ENCODE measurements at places on chromosomes 7 and 10. TPM values are rescaled to one million over a fixed set of nuclear protein-coding genes. Genes with fewer than 3 reads are reported as not detected.

Gene SLC13A1
- polyA plus RNA-seq = not detected

DNA sequence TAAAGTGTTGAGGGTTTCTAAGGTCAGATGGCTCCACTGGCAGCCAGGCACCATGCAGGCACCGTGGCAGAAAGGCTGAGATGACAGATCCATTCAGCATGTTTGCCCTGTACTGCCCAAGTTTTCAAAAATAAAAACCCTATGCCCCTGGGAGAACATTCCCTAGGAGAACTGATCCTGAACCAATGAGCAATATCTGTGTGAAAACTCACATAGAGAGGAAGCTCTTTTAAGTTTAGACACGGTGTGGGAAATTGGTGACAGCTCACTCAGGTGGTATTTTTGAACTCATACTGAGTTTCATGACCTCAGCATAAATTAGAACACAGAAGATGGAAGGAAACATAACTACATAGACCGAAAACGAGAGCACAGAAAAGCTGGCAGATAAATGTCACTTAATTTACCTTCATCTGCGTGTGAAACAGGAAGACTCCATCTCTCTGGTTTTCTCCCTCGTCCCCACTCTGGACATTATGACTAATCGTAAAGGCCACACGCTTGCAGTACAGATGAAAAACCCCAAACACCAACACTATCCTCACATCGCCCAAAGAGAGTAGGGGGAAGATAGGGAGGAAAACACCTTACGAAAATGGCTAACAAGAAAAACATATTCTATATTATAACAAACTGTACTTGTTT lies 127.8 kb downstream of the ICA1 start:
- H3K36me3 ChIP-seq = no peaks in the 10 kb centered on the region
- H3K27ac ChIP-seq = peak overlapping the region; percentile 32
- peaks cover 13% of the 10 kb centered on the region for H3K4me1 ChIP-seq
- no peaks in the 10 kb centered on the region for H3K27me3 ChIP-seq

Gene CHN2
- polyA plus RNA-seq = not detected

- peaks cover 4% of the 10 kb centered on the region for H3K36me3 ChIP-seq
- no peak overlapping the region for H3K27ac ChIP-seq
- no peaks in the 10 kb centered on the region for H3K27me3 ChIP-seq
- H3K4me1 ChIP-seq = peaks cover 32% of the 10 kb centered on the region
Measured at GRCh38 chr7:100545360-100546128, 6.5 kb downstream of the AGFG2 start.

Gene CADPS2
- polyA plus RNA-seq = not detected

Gene MOGAT3
- not detected for polyA plus RNA-seq

DNA sequence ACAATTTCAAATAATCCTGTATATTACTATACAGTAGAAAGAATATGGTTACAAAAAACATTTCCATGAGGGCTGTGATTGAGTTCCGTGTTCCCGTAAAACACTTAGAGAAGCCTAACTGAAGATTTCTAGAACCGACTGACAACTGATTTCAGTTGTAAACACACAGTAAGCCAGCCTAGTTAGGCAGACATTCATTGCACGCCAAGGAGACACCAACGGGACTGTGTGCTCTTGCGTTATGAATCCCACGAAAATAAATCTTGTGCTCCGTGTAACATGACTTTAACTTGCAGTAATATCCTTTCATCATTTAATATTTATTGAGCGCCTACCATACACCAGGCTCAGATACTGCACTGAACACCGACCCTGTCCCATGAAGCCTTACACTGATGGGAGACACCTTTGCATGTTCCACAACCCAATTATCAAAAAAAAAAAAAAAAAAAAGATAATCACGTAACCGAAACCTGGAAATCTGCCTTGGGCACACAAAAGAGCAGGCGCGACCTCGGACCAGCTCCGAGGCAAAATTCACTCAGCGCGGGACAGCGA lies 420 bp upstream of the KLHL7 start:
- H3K4me1 ChIP-seq = peaks cover 31% of the 10 kb centered on the region
- DNase-seq = no peak
- no peaks in the 10 kb centered on the region for H3K36me3 ChIP-seq
- H3K27me3 ChIP-seq = no peaks in the 10 kb centered on the region
- peak overlapping the region; percentile 99 for H3K4me3 ChIP-seq

DNA sequence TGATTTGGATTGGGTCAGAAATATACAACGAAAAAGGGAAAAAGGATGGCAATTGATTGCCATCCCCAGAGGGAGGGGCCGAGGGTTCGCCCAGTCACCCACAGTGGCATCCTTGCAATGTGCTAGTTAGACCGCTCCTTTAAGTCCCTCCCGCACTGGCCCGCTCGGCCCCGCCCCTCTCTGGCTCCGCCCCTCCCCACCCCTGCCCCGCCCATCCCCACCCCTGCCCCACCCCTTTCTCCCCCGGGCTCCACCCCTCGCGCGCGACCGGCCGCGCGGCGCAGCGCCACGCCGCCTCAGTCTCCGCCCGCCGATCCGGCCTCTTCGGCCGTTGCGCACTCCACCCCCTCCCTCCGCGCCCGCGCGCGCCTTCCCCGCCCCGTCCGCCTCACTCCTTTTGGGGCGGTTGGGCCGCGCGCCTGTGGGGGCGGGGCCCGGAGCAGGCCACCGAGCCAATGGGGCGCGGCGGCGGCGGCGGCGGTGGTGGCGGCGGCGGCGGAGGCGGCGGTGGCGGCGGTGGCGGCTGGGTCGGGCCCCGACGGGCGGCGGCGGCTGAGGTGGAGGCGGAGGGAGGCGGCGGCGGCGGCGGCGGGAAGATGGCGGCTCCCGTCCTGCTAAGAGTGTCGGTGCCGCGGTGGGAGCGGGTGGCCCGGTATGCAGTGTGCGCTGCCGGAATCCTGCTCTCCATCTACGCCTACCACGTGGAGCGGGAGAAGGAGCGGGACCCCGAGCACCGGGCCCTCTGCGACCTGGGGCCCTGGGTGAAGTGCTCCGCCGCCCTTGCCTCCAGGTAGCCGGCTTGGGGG lies at the start of gene VKORC1L1:
VKORC1L1 (plus strand) TSS at position 299 of the 806 bp plus-strand sequence; CDS start at position 597, 298 bp downstream.
- no peaks in the 10 kb centered on the region for H3K27me3 ChIP-seq
- H3K4me1 ChIP-seq = peaks cover 6% of the 10 kb centered on the region
- DNase-seq = peak; percentile 96
- H3K4me3 ChIP-seq = peak within 1 kb of the TSS; percentile 82
- peak within 1 kb of the TSS; percentile 51 for H3K27ac ChIP-seq
- H3K36me3 ChIP-seq = no peaks in the 10 kb centered on the region

DNA sequence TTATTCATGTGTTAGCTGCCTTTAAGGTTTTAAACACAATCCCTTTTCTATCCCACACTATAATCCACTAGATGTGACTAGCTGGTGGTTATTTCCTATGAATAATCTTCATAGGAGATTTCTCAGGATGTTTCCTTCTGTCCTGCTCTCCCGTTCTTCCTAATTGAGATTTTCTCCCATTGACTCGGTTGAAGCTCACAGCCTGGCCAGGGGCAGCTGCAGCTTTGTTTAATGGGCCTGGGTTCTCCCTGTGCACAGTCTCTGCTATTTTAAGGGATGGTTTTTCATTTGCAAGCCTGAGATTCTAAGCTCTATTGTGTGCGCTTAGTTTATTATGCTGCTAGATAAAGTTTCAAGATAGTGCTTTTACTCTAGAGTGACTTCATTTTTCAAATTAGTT lies 283.4 kb upstream of the AOAH start:
- H3K27me3 ChIP-seq = no peaks in the 10 kb centered on the region
- H3K4me1 ChIP-seq = peaks cover 5% of the 10 kb centered on the region
- H3K4me3 ChIP-seq = no peak overlapping the region
- no peak overlapping the region for H3K27ac ChIP-seq

Gene TMEM178B
- polyA plus RNA-seq = not detected

All from naive B cell (primary cell).